ENCODE measurements at places on chromosomes 7 and 10.

DNA sequence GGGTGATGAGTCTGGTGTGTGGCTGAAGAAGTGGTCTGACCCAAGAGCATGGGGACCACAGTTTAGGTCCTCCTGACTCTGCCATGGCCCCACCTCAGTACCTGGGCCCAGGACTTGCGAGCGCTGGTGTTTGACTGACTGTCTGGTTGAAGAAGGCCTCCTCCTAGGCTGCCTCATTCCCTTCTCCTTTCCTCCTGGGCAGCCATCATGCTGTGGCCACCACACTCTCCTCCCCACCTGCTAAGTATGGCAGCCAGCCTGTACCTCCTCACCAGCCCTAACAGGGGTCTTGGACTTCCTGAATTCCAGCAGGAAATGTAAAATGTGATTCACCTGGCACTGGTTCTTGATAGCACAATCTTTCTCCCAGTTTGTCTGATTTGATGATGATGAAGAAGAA lies 156.8 kb upstream of the GPR26 start:
- DNase-seq = no peak

- DNase-seq = no peak
These were observed 5.9 kb upstream of the LGI1 start for GRCh38 chr10:93751832-93752231.

GRCh38 chr7:100493476-100494264 lies 9.9 kb downstream of the NYAP1 start:
- peak; percentile 33 for DNase-seq

DNA sequence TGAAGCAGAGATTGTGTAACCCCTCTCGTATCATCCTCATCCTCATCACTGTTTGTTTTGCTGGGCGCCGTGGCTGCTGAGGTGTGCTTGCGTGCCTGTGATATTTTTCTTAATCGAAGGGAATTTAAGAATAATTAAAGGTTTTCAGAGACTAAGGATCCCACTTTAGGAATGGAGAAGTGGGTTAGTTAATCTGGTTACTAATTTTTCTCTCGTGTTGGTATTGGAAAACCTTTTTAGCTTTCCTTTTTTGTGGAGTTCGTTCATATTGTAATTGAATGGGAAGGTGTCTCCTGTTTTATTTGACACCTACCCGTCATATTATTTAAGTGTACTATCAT lies 1.3 kb downstream of the UBN2 start:
- no peak for DNase-seq

- no peak for DNase-seq
These were observed 86.7 kb downstream of the PARD3 start for GRCh38 chr10:34728361-34728760.

- DNase-seq = no peak
These were observed 9.3 kb downstream of the ZNF316 start for GRCh38 chr7:6646465-6646864.

DNA sequence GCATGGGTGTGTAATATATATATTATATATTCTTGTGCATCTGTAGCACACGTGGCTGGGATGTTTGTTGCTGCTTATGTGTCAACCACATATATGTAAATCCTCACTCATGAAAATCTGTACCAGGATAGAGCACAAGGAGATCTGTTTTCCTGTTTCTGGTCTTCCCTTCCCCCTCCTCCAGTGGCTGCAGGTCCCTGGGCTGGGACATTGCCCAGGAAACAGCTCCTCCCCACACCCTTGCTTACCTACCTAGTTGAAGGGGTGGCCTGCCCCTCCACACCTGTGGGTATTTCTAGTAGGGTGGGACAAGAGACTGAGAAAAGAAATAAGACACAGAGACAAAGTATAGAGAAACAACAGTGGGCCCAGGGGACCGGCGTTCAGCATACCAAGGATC lies 2.2 kb downstream of the SFXN3 start:
- no peak for DNase-seq

GRCh38 chr10:44689368-44689767 lies 221.8 kb upstream of the TMEM72 start:
- DNase-seq = no peak

DNA sequence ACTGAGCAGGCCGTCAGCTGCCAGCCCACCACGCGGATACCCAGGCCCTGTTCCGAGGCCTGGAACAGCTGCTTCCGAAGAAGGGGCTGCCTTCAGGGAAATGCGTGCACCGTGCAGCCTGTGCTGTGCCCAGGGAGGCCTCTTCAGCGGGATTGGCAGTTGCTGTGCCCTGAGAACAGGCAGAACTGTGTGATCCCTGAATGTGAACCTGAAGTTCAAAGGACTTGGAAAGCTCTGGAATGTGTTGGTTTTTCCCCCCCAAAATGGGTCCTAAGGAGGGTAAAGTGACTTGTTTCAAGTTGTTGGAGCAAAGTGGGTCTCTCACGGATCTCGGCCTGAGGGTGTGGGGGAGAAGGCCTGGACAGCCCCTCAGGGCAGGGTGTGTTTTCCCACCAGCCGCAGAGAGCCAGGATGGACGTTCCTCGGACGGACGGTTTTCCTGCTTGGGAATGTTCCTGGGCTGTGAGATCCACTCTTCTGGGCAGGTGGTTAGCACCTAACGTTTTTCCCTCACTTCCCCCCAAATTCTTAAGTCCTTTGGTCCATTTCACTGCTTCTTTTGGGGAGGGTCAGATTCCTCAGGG lies 2.1 kb downstream of the SPRN start:
- no peak for DNase-seq

- DNase-seq = no peak
These were observed 14.1 kb upstream of the CRCP start for GRCh38 chr7:66100408-66101050.

GRCh38 chr10:80372675-80373074 lies 16.1 kb downstream of the DYDC2 start:
- no peak for DNase-seq

DNA sequence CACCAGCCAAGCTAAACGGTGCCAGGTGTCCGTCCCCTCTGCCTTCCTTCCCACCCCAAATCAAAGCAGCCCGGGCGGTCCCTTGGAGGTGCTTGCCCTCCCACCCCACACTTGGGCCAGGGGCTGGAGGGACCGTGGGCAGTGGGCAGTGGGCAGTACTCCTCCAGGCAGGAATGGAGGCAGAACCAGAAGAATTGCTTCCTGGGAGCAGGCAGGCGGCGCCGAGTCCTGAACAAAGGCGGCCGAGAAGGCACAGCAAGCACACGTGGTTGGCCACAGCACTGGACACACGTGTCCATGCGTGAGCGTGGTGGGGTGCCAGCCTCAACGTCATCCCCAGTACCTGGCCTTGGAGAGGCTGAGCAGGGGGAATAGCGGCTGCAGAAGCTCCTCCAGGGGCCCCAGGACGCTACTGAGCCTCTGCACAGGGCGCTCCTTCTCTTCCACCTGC lies 48.4 kb upstream of the NKX6-2 start:
- no peak for DNase-seq

DNA sequence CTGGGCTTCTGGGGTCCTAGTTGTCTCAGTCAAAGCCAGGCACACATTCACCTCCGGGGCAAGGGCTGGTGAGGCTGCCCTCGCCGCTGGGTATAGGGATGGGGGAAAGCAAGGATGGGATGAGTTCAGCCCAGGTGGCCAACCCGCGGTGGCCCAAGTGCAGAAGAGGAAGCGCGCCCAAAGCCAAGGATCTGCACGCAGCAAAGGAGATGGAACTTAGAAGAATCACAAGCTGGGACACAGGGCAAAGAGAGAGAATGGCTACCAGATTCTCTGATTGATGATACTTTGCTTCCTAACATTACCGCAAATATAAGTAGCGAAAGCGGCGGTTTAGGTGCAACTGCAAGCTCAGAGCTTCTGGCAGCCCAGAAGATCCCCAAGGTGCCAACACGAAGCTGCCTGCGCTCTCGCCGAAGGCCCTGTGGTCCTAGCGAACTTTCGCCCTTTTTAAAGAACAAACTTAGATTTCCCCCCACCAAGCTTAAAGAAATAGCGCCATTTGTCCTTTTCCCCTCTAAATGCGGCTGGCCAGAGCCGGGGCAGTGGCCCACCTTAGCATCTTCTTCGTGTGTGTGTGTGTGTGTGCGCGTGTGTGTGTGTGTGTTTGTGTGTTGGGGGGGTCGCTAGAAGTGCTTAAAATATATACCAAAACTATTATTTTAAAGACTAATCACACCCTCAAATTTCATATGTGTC lies 927 bp upstream of the MKX start:
- DNase-seq = no peak

DNA sequence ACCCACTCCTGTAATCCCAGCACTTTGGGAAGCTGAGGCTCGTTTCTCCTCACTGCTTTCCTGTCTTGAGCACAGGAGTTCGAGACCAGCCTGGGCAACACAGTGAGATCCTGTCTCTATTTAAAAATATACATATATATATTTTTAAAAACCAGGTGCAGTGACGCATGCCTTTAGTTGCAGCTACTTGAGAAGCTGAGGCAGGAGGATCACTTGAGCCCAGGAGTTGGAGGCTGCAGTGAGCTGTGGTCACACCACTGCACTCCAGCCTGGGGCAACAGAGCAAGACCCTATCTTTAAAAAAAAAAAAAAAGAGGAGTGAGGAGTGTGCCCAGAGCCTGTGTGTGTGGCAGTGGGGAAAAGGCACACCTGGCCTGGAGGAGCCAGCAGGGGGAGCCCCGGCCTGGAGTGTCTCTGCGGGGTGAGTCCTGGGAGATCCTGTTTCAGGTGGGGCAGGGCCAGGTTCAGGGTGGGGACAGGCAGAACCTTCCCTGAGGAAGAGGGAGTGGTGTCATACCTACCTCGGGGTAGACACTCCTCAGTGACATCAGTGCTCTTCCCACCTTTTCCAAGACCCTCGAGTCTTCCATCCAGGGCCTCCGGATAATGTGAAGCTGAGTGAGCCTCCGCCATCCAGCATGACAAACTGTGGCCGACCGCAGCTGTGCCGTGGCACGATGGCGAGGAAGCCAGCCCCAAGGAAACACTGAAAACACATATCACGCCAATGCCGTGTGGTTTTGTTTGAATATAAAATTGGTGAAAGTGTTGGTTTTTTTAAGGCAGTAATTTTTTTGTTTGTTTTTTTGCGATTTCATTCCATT lies 9.0 kb upstream of the ARPC1B start:
- peak; percentile 58 for DNase-seq

- no peak for DNase-seq
These were observed 294.3 kb downstream of the RPS24 start for GRCh38 chr10:78327778-78328591.

GRCh38 chr10:6056411-6057135 lies 5.6 kb downstream of the IL2RA start:
- no peak for DNase-seq

DNA sequence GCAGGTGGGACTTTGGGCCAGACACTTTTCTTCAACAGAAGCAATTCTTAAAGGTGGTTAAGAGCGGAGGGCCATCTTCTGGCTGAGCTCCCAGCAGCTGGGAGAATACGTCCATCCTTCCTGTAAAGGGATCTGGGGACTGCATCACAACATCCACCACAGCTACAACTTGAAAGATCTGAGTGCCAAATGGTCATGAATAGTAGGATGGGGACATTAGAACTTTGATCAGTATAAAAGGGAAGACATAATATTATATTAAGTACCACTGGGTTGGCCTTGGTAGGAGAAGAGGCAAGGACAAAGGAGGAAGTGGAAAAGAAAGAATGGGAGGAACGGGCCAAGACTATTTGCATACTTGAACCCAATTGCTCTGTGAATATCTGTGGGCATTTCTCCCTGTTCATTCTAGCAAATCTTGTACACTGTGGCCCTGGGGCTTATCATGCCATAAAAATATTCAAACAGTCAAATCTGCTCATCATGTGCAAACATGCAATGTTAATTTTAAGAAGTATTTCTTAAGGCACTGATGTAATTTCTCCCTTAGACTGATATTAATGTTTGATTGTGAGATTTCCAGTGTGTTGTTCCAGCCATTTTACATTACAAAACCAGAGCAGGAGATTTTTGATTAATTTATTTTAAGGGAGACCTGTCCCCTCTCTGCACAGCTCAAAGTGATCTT lies 65.5 kb upstream of the CREB5 start:
- no peak for DNase-seq

DNA sequence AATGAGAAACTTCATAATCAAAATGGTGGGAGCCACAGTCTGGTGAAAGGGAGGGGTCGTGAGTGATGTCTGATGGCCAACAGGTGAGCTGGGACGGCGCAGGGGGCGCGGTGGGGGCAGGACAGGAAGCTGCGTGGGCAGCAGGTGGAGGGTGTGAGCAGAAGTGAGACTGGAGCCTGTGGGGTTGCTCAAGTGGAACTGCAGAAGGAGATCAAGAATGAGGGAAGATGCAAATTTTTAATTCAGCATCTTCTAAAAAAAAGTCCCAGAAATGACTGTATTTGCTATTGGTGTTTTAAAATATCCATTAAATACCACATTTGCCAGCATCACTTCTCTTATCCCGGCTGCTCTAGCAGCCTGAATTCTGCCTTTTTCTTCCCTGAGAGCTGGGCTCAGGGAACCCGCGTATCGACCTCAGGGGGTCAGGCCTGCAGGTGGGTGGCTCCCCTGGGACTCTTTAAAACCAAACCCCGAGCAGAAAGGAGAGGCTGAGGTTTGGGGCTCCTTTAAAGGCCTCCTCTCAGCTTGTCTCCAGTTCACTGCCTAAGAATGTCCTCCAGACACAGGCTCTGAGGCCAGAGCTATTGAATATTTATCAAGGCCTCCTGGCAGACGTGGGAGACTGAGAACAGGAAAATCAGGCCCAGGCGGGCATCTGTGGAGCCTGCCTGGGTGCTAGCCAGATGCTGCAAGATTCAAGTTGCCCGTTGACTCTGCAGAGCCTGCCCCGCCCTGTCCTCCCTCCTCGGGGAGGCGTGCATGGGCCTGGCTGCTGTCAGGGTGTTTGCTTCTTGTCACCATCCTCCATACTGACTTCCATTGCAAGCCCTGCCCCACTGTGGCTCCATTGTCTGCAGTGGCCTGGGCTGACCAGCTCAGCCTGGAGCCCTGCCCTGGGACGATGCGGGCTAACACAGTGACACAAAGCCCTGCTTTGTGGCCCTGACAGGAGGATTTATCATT lies 53.9 kb downstream of the SYPL1 start:
- no peak for DNase-seq

- DNase-seq = no peak
These were observed 117.2 kb upstream of the ADCY1 start for GRCh38 chr7:45456747-45457524.

DNA sequence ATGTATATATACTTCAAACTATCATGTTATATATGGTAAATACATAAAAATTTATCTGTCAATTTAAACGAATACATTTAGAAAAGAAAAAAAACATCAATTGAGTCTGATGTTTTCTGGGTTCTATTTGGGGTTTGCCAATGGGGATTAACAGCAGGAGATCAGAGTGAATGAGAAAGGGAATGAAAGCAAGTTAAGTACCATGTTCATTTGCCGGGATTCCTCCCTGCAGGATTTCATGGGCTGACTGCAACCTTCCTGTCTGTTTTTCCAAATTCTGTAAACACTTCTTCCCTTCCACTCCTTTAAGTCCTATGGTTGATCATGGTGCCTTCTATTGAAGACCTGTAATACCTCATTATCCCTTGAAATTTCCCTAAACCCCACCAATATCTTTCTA lies 33.9 kb upstream of the SEMA3A start:
- DNase-seq = no peak

GRCh38 chr10:8360365-8360764 lies 305.9 kb downstream of the GATA3 start:
- DNase-seq = peak; percentile 53

DNA sequence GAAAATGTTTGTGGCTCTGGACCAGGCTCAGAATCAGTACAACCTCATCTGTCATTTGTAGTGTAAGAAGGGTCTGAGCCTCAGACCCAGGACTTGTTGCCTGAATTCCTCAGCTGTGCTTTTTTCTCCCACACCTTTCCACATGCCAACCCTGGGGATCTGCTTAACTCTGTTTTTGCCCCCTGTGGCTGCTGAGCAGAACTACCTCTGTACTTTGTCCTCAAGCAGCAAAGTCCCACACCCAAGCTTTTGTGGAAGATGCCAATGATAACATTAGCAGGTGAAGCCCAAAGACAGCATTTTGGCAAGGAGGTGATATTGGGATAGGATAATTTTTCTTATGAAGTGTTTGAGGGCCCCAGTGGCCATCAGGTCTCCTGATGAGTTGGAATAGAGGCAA lies 5.8 kb upstream of the CYP2C18 start:
- no peak for DNase-seq
